Dermis microvascular lymphatic vessel endothelial cell (primary cell): ENCODE measurements at places on chromosomes 6 and 20. TPM values are rescaled to one million over a fixed set of nuclear protein-coding genes. Genes with fewer than 3 reads are reported as not detected.

DNA sequence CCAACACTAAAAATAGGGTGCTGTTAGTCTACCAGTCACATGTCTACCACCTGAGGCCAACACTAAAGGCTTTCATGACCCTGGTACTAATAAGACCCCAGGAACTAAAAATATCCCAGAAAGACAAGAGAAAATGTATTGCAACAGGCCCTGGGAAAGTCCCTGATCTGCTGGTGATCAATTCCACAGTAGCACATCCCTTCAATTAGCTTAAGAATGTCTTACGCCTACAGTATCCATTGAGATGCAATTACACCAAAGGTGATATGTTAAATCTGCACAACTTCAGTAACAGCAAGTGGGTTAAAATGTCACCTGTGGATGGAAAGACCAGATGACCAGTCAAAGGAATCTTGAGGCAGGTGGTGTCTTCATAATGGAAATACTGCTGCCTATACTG lies 3.1 kb downstream of the SEMG1 start:
- DNase-seq: no peak

DNA sequence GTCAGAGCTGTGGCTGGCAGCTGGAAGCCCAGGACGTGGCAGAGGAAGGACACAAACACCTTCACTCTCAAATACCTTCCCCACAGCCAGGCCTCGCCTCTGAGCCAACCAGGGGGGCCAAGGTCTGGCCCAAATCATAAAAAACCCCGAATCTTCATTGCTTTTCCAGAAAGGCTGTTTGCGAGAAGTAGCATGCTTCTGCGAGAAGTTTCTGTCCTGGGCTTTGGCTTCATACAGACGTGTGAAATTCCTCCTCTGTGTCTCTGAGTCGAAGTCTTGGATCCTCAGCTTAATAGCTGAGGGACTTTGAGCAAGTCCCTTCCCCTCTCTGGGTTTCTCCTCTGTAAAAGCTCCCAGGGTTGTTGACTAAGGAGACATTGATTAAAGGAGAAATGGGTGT lies 63.0 kb downstream of the CHMP4B start:
- no peak for DNase-seq

- DNase-seq: no peak
These were observed 231.2 kb upstream of the FKBP1C start for GRCh38 chr6:62980093-62980492.

- peak; percentile 0 for DNase-seq
These were observed 1.3 kb downstream of the SUPT3H start for GRCh38 chr6:45376310-45377042.

DNA sequence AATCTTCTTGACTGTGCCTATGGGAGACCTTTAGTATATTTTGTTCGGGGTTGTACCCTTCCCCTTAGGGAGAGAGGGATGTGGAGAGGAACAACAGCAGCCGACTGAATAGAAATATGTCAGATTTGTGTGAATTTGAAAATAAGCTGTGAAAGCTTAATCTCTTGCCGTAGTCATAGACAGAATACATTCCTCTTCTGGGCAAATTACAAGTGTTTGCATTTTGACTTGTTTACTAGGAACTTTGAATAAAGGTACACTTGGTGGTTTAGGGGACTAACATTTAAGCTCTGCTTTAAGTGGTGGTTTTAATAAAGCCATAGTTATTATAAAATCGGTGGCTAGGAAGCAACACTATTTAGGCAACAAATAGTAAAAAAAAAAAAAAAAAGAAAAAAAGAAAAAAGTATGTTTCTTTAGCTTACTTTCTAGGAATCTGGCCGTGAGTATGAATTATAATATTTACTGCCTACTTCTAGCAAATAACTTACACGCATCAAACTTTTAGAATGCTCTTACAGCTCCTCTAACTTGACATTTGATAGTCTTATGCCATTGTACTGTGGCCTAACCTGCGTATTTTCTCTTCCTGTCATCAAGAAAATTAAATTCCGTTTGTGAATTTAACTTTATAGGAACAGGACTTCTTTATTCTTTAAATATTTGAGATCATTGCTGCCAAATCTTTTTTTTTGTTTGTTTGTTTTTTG lies 65.1 kb downstream of the ZBTB2 start:
- no peak for DNase-seq

DNA sequence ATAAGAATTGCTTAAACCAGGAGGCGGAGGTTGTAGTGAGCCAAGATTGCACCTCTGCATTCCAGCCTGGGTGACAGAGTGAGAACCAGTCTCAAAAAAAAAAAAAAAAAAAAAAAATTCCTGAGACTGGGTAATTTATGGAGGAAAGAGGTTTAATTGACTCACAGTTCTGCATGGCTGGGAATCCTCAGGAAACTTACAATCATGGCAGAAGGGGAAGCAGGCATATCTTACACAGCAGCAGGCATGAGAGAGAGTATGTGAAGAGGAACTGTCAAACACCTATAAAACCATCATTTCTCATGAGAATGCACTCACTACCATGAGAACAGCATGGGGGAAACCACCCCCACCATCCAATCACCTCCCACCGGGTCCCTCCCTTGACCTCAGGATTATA lies 1.8 kb upstream of the FKBP1A start:
- DNase-seq: no peak

GRCh38 chr6:42427871-42428270 lies 23.9 kb downstream of the TRERF1 start:
- no peak for DNase-seq

DNA sequence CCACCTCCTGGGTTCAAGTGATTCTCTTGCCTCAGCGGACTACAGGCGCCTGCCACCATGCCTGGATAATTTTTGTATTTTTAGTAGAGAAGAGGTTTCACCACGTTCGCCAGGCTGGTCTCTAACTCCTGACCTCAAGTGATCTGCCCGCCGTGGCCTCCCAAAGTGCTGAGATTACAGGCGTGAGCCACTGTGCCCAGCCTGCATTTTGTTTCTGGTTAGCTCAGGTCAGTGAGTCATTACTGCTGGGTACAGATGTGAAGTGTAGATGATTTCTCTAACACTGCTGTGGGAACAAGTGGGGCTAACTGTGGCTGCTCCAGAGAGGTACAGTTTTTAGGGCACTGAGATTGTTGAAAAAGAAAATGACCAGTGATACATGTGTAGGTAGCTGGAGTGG lies 188.6 kb downstream of the PRL start:
- DNase-seq: no peak

DNA sequence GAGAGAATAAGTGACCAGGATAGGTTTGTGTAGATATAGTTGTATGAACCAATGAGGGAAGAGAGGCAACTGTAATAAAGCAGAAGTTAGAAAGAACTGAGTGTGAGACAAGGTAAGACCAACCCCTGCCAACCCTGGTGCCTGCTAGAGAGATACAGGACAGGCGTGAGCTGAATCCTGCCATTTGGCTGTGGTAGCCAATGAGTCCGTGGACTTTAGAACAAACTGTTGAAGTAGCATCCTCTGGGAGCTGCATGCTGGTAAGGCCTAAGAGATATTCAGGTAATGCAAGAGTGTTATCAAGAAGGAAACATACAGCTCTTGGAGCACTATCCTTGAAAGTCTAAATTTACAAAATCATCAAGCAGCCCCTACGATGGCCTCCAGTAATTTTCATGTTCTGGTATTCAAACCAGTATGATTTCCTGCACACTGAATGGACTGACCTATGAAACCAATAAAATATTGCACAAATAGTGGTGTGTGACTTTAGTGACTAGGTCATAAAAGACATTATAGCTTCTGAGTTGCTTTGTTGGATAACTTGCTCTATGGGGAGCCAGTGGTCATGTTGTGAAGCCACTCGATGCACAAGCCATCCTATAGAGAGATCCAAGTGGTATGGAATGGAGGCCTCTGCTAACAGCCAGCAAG lies 24.0 kb downstream of the BTBD3 start:
- no peak for DNase-seq

DNA sequence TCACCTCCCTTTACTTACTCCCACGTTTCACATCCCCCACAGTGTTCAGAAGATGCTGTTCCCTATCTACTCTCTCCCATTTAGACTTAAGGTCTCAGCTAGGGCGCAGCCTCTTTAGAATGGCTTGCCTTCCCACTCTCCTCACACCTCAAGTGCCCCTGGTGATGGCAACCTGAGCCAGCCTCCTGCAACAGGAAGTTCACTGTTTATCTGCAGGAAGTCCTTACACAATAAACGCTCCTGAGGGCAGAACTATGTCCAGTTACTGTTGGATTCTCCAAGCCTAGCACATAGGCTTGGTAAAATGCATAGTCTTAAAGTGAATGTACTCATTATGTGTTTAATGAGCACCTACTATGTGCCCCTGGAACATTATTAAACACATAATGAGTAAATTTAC lies 21.9 kb upstream of the RAB22A start:
- DNase-seq: no peak

DNA sequence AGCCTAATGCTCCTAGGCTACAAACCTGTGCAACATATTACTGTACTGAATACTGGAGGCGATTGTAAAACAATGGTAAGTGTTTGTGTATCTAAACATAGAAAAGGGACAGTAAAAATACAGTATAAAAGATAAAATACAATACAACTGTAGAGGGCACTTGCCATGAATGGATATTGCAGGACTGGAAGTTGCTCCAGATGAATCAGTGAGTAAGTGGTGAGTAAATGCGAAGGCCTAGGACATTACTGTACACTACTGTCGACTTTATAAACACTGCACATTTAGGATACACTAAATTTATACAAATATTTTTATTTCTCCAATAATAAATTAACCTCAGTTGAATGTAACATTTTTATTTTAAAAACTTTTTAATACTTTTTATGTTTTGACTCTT lies 485.0 kb downstream of the MMUT start:
- DNase-seq: no peak

- DNase-seq: no peak
These were observed 516.7 kb downstream of the CDKAL1 start for GRCh38 chr6:21050935-21051334.

- no peak for DNase-seq
These were observed 18.1 kb upstream of the ASCC3 start for GRCh38 chr6:100899202-100899601.

- no peak for DNase-seq
These were observed 2.2 kb downstream of the CD83 start for GRCh38 chr6:14119784-14120183.

DNA sequence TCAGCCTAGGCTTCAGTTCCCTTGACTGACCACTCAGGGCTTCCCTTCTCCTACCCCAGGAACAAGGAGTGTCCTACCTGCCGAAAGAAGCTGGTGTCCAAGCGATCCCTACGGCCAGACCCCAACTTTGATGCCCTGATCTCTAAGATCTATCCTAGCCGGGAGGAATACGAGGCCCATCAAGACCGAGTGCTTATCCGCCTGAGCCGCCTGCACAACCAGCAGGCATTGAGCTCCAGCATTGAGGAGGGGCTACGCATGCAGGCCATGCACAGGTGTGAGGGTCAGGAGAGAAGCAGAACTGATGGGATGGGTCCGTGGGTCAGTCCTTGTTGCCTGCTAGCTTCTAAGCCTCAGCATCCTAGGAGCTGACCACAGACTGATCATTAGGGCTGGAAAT lies 1.6 kb downstream of the RING1 start:
- no peak for DNase-seq

- DNase-seq: no peak
These were observed 70.9 kb upstream of the PLEKHG1 start for GRCh38 chr6:150528648-150529285.

GRCh38 chr6:147166992-147167391 lies 37.2 kb upstream of the STXBP5 start:
- DNase-seq: no peak

DNA sequence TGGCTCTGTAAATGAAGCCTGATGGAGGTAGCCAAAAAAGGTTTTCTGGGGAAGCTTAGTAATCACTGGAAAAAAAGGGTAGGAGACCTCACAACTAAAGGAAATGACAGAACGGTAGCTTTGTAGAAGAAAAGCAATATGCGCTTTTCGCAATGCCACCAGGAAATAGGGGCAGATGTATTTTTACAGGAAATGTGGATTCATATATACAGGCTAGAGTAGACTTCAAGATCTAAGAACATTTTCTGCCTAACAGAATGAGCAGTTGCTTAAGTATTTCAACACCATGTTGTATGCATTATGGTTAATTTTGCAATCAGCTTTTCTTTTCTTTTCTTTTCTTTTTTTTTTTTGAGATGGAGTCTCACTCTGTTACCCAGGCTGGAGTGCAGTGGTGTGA lies 219.6 kb downstream of the CD83 start:
- no peak for DNase-seq

GRCh38 chr20:61292821-61293612 lies 41.0 kb downstream of the CDH4 start:
- DNase-seq: no peak

- no peak for DNase-seq
These were observed 1.1 kb downstream of the DLK2 start for GRCh38 chr6:43454290-43454695.

DNA sequence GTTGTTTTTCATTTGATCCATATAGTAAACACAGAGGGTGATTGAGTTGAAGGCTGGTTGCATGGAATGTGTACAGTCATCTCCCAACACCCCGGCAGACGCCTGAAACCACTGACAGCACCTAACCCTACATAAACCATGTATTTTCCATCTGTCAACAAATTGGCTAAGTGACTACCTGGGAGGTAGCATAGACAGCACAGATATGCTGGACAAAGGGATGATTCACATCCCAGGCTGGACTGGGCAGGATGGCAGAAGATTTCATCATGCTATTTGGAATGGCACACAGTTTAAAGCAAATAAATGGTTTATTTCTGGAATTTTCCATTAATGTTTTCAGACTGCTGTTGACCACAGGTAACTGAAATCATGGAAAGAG lies 4.4 kb upstream of the VIP start:
- peak; percentile 73 for DNase-seq

- no peak for DNase-seq
These were observed 27.6 kb upstream of the PI16 start for GRCh38 chr6:36926708-36927513.

DNA sequence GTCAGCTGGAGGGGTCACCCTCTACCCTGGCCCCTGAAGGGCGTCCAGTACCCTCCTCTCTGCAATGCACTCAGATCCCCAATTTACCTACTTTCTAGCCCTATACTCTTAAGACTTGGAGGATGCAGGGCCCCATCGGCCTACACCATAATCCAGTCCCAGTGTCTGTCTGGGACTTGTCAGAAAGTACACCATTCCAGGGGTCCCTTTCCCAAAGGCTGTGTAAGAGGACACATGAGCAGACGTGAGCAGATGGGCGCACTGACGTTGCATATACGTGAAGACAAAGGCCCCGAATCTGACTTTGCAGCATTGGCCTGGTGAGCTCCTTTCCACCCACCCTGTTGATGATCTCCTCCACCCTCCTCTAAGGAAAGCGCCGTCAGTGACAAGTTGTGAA lies 20.9 kb upstream of the SMOC2 start:
- no peak for DNase-seq

FAM83B gene
- total RNA-seq: not detected in 2 replicates

ZNF311 gene
- under 0.01 and 0.13 TPM in 2 replicates for total RNA-seq

DZANK1 gene
- total RNA-seq: 0.26 and 0.38 TPM in 2 replicates

CFAP206 gene
- total RNA-seq: 0.13 TPM in 2 replicates

COL21A1 gene
- total RNA-seq: 0.51 and 1.2 TPM in 2 replicates
